ENCODE measurements at places on chromosomes 7 and 10.

- no peak for DNase-seq
Measured at GRCh38 chr10:103828587-103829197, 26.7 kb downstream of the SH3PXD2A start.

GRCh38 chr7:158309868-158310763 lies 277.5 kb downstream of the PTPRN2 start:
- no peak for DNase-seq

DNA sequence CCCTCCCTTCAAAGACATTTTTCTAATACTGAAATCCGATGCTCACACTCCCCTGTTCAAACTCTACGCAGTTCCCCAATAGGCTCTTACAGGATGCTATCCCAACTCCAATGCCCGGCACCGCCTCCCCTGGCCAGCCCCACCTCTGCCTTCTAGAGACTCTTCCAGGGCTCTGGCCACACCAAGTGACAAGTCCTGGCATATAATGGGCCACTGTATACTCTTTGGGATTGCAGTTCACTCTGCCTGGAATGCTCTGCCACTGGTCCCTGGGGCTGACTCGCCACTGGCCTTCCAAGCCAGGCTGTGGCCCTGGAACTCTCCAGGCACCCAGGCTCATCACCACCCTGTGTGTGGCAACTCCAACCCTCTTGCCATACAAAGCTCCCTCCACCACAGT lies 3.1 kb upstream of the BRI3 start:
- DNase-seq = no peak

DNA sequence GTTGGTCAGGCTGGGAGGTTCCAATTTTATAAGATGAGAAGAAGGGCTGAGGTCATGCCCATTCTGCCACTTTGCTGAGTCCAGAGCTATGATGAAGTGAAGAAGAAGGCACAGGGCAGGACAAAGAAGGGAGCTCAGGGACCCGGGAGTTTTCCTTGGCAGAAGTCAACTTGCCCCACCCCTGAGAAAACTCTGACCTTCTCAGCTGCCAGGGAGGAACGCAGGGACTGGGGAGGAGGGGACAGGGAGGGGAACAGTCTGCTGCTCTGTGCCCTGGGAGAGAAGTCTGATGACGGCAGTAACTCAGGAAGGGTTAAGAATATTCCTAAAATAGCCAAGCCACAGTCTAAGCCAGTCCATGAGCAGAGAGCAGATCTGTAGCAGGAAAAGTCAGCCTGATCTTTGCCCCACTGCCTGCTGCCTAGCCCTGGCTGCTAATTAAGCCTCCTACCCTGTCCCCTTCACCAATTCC lies 11.7 kb downstream of the ADIRF start:
- no peak for DNase-seq

DNA sequence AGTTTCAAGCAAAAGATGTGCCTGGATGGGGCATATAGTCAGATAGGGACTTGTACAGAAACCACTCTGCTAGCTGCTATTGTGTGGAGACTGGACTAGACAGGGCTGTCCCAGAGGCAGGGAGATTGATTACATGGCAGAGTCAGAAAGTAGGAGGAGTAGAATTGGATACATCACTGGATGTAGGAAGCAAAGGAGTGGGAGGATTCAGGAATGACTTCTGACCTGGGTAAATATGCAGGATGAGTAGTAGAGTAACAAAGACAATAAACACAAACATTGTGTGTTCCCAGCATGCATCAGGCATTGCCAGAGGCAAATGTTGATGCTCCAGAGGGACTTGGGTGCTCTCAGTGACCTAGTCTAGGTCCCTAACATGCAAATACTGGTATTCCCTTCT lies 30.9 kb upstream of the MAT1A start:
- no peak for DNase-seq

DNA sequence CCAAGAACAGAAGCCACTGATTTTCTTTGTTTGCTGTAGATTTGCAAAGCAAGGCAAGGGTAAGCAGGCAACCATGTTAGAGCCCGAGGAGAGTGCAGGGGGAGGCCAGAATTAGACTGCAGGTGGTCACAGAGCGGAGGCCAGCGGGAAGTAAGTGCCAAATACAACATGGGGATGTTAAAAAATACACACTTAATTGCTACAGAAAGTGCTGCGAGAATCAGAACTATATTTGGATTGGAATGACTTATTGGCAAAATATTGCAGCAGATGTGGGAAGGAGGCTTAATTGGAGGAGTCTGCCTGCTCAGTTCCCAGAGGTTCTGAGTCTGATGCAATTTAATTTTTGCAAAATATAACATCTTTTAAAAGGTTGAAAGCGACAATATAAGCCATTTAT lies 49.7 kb upstream of the ADCY1 start:
- no peak for DNase-seq

GRCh38 chr10:16891375-16892313 lies 74.4 kb upstream of the RSU1 start:
- DNase-seq = peak; percentile 85

DNA sequence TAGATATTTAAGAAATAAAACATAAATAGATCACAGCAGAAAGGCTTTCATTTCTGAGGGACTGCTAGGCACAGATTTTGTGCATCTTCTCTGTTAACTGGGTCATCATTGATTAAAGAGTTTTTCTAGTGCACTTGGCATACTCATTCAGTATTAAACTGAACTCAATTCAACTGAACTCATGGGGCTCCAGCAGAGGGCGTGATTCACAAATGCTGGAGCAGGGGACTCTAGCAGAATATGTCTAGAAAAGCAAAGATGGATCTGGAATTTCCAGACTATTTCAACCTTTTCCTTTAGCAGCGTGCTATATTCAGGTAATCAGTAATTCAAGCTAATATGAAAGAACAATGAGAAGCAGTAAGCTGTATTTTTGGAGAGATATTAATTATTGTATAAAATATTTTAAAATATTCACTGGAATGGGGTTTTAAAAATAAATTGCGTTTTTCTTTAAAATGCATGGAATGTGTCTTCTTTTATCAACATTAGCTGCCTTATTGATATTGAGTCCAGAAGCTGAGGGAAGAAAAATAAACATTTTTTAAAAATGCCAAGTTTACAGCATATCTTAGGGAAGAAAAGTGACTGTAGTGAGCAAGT lies 296.8 kb upstream of the CACNA2D1 start:
- DNase-seq = no peak

DNA sequence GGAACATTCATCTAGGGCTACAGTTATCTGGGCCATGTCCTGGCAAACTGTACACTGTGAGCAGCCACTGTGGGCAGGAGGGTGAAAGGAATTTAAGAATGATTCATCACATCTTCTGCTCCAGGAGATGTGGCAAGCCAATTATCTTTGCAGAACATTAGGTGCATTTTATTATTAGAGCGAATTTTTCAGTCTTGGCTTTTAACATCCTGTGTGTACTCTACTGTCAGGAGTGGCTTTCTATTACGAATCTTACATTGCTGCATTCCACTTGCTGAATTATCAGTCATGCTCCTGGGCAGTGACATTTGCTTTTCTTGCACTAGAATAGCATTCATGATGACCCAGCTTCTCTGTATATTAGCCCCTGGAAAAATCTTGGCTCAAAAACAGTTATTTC lies 109.2 kb upstream of the TARP start:
- no peak for DNase-seq

GRCh38 chr10:97851341-97852001 lies 1.8 kb downstream of the GOLGA7B start:
- no peak for DNase-seq

DNA sequence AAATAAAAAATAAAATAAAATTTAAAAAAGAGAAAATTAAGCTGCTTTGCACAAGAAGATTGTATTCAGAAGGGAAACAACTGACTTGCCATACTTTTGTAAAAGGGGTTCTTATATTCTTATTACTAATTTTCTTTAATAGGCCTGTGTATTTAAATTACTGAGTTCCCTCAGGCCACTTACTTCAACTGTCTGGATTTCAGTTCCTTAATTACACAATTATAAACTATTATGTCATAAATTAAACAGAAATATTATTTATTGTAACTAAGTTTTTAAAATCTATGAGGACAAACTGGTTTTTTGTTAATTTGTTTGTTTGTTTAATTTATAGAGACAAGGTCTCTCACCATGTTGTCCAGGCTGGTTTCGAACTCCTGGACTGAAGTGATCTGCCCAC lies 22.4 kb upstream of the MICU1 start:
- DNase-seq = no peak

- no peak for DNase-seq
Measured at GRCh38 chr7:30188811-30189210, 54.0 kb downstream of the MTURN start.

DNA sequence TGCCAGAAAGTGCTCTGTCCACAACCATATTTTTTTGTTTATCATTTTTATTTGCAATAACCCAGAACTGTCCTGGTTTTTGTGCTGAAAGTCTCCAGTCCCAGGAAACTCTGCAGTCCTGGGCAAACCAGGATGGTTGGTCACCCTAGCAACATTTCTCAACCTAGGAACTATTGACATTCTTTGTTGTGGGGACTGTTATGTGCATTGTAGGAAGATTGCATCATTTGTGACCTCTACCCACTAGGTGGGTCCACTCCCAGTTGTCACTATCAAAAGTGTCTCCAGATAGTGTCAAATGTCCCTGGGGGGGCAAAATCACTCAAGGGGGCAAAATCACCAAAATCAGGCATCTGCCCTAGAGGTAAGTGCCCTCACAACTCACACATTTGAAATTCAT lies 14.0 kb upstream of the SRI start:
- no peak for DNase-seq

DNA sequence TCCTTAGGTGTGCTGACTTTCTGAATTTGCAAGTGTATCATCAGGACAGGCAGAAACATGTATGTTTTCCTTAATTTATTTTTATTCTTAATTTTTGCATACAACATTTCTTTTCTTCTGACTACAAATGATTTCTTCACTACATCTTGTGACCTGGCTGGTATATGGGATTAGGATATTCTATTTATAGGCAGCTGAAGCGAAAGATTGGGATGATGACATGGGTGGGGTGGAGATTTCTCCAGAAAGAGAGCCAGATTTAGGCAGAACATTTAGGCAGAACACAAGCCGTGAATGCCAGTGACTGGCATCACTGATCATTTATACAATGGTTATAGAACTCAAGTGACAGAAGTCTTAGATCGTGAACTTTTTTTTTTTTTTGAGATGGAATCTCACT lies 256.7 kb downstream of the KLF6 start:
- DNase-seq = no peak

DNA sequence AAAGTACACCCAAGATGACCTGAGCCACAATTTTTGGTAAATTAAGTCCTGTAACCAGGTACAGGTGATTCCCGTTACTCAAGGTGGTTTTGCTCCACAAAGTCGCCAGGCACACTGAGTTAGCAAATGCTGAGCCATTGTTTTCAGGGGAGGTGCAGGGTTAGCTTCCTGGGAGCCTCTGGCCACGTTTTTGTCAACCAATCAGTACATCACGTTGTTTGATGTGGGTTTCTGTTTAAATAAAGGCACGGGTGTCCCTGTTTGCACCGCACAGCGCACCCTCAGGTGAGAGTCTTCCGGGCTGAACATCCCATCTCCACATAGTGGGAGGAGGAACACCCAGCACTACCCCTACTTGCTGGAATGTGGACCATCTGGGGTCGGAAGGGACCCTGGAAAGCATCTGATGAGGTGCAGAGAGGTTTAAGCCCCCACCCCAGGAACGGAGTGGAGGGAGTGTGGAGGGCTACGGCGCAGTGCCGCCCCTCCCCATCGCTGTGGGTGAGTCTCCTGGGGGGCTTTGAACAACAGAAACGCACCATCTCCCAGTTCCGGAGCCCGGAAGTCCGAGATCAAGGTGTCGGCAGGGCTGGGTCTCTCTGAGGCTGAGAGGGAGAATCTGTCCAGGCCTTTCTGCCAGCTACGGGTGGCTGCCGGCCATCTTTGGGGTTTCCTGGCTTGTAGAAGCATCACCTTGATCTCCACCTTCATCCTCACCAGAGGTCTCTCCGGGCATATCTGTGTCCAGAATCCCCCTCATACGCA lies 42.5 kb downstream of the PRKAG2 start:
- no peak for DNase-seq

GRCh38 chr10:67934336-67934735 lies 49.9 kb downstream of the SIRT1 start:
- DNase-seq = no peak

- DNase-seq = no peak
Measured at GRCh38 chr10:31431021-31431420, 112.0 kb downstream of the ZEB1 start.

DNA sequence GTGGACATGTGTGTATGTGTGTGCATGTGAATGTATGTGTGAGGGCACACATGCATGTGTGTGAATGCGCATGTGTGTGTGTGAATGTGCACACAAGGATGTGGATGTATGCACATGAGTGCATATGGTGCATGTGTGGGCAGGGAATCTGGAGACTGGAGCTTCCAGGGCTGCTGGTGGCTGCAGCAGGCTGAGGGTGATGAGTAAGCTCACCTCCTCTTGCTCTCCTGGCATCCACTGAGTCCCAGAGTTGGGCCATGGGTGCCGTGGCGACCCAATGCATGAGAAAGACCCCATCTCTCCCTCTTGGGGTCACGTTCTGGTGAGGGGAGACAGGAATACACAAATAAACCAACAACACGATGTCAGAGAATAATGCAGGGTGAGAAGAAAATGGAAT lies 33.3 kb upstream of the COL13A1 start:
- DNase-seq = no peak

- no peak for DNase-seq
Measured at GRCh38 chr10:78634389-78634815, 434.4 kb upstream of the ZMIZ1 start.

- peak; percentile 51 for DNase-seq
Measured at GRCh38 chr7:107725138-107725740, 18.7 kb upstream of the CBLL1 start.

DNA sequence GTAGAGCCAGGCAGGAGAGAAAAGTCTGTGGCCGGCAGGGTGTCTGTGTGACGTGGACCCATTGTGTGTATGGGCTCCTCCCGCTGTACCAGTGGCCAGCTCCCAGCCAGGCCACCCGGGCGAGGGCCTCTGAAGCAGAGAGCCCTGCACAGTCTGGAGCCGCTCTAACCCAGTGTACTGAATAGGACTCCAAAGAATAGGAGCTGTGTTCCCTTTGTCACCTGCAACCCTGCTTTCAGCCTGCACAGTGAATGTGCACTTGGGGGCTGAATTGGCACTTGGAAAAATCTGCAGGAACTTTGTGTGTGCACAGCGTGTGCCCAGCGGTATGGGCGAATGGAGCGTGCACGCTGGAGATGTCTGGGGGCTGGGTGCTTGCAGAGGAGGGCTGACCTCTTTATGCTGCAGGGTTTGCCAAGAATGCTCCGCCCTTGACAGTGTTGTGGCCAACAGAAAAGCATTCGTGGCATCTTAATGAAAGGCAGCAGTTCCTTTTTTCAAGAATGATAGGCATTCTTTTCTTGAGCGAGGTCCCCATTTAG lies 216.2 kb downstream of the AUTS2 start:
- DNase-seq = no peak

GRCh38 chr7:124033095-124033806 lies 384 bp upstream of the TMEM229A start:
- DNase-seq = no peak

- no peak for DNase-seq
Measured at GRCh38 chr7:148535217-148535616, 55.3 kb upstream of the C7orf33 start.

DNA sequence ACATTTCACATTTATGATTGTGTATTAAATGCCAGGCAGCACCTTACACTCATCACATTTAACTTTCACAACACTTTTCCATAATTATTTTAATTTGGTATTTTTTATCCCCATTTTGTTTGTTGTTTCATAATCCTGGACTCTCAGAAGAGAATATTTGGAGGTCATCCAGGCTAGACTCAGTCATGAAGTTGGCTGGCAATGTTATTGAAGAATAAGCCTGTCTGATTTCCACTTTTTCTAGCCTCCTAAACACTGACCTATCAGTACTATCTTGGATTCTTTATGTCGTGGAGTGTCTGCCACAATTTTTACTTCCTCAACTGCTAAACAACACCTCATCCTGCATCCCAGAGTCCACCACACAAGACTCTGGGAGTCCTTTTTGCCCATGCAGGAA lies 372.3 kb upstream of the NRP1 start:
- no peak for DNase-seq

Data from epithelial cell of prostate (primary cell).